ENCODE measurements at places on chromosomes 1 and 21.

DNA sequence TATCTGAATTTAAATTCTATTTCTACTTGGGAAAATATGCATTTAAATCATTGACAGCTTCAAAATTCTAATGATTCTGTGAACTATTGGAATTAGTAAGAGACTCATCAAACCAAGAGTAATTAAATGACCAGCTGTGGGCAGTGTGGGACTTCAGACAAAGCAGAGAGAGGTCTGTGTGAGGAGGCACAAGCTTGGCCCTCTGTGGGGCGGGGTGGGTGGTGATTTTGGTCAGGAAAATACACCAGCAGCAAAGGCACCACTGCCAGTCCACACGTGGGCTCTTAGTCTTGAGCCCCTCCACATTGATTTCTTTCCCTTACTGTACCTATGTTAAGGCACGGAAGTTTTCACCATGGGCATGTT lies 39.2 kb upstream of the RAB4A start:
- no peak for DNase-seq

DNA sequence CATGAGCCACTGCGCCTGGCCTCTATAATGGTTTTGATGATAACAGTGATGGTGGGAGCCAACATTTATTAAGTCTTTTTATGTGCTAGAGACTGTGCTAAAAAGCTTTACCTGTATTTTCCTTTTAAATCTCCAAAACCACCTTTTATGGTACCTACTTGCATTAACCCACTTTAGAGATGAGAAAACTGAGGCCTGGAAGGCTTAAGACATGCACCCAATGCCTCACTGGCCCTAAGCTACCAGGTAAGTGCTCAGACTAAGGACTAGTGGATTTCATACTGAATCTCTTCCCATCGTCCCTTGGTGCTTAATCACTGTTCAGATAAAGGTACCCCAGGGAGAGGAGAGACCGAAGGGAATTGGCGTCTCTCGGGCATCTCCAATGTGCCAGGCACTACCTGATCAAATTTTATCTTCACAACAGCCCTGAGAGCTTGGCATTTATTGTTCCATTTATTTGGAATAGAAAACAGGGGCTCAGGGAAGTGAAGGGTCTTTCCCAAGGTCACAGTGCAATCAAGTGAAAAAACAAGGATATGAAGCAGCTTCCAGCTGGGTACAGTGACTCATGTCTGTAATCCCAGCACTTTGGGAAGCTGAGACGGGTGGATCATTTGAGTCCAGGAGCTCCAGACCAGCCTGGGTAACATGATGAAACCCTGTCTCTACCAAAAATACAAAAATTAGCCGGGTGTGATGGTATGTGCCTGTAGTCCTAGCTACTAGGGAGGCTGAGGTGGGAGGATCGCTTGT lies 84.2 kb downstream of the LACTBL1 start:
- DNase-seq: no peak

DNA sequence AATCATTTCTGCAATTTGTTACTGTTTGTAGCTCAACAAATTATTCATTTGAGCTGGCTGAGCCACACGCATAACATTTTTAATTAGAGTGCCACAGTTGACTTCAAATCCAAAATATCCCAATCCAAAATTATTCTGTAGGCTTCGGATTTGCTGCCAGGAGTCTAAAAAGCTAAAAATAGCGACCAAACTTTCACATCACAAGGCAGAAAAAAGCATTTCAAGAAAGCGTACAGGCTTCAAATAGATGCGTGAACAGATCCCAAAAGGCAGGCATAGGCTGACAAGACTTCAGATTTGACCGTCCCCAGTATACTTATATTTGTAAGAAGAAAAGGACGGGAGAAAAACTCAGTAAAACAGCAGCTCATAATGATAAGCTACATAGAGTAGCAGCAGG lies 24.3 kb upstream of the TIAM1 start:
- no peak for DNase-seq

GRCh38 chr1:12620488-12620865 lies 2.5 kb upstream of the DHRS3 start:
- DNase-seq: no peak

- no peak for DNase-seq
These were observed 2.0 kb downstream of the FCRL6 start for GRCh38 chr1:159803956-159804689.

DNA sequence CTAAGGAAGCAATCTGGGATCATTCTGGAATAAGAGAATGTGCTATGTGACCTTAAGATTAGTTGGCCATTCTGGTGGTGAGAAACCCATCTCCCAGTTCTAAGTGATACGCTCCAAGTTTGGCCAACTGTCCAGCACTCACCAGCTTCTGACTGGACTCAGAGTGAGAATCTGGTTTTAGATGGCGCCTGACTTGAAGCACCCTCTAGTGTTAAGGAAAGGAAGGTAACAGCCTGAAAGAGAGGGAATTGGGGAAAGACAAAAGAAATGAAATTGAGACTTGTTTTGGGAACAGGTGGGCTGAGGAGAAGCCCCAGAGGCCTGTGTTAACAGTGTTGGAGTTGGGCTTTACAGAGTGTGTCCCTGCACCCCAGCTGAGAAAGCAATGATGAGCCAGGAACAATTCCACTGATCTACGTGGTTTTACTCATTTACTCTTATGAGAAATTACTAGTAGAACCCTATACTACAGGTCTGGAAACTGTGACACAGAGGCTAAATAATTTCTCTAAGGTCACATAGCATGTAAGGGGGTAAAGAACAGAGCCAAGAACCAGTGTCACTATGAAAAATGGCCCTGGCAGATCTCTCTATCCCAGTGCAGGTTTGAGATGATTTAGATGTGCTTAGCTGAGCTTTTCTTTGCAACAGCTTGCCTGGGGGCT lies 9.3 kb upstream of the FCAMR start:
- DNase-seq: no peak

DNA sequence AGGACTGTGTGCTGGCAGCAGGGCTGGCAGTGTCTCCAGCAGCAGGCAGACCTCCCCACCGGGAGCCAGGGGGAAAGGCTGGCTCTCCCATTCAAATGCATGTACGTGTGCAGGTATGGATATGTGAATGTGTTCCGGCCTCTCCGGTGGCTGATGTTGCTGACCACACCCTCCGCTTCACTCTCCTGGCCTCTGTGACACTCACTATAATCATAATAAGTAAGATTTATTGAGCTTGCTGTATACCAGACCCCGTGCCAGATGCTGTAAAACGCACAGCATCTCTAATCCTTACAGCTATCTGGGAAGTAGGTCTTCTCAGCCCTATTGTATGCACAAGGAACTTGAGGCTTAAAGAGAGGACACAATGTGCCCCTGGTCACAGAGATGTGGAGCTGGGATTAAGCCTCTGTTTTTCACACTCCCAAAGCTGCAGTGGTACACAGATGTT lies 20.5 kb upstream of the ARTN start:
- DNase-seq: peak; percentile 28

GRCh38 chr1:112808861-112809684 lies 93.9 kb upstream of the PPM1J start:
- DNase-seq: peak; percentile 64

DNA sequence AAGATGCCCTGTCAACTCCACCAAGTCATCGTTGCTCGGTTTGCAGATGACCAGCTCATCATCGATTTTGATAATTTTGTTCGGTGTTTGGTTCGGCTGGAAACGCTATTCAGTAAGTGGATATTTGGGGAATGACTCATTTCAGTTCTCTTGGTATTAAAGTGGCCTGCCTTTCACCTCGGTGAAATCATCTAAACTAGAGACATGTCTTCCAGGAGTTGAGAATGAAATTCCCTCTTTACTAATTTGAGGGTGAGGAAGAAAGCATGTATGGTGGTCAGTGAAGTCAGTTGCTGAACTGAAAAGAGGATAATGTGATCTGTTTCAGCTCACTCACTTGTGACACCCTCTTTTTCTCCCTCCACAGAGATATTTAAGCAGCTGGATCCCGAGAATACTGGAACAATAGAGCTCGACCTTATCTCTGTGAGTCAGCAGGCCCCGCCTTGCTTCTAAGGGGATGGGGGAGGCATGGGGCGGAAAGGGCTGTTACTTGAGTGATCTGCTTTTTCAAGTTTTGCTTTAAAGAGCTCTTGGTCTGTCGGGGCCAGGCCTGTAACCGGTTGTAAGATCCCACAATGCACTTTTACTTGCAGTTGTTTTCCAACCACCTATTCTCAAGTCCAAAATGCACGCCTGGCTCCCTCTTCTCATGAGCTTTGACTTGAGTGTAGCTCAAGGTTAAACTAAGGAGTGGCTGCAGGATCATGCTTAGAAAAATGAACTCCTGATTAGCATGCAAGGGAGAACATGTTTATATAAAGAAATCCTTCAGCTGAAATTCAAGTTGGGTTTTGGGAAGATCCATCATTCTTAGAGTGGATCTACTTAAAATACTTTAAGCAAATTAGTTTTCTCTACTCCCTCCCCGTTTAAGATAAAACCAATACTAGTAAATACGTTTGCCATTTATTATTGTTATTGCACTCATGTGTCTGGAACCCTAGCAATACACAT lies 59.8 kb downstream of the CAPN2 start:
- no peak for DNase-seq

GRCh38 chr1:33712186-33712585 lies 151.7 kb upstream of the HMGB4 start:
- DNase-seq: no peak

- no peak for DNase-seq
These were observed 1.0 kb upstream of the EXO1 start for GRCh38 chr1:241846862-241847539.

- no peak for DNase-seq
These were observed 73.6 kb upstream of the COG2 start for GRCh38 chr1:230568676-230569075.

- peak; percentile 70 for DNase-seq
These were observed 498.1 kb downstream of the LMO4 start for GRCh38 chr1:87826681-87827251.

GRCh38 chr1:76832521-76832920 lies 34.8 kb upstream of the ST6GALNAC5 start:
- DNase-seq: no peak

GRCh38 chr1:162904579-162904978 lies 43.6 kb upstream of the CCDC190 start:
- DNase-seq: no peak

DNA sequence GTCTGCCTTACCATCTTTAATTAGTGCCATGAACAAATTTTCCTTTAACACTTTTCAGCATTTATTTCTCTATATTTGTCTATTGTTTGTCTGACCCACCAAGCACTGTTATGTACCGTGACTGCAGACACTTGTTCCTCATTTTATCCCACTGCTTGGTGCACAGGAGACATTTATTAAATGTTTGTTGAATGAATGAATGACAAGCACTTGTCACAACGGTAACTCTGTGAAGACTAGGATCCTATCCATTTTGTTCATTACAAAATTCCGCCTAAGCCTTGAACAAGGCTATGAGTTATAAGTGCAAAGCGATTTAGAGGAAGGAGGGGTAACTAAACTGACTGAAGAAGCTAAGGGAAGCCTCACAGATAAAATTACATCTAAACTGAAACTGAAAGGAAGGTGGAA lies 379 bp upstream of the STRIP1 start:
- DNase-seq: no peak

- DNase-seq: no peak
These were observed 22.4 kb upstream of the CCDC27 start for GRCh38 chr1:3729594-3730542.

GRCh38 chr1:51133045-51133444 lies 31.0 kb downstream of the C1orf185 start:
- no peak for DNase-seq

GRCh38 chr1:24413350-24414163 lies at the start of gene STPG1:
Gene STPG1, minus strand, starts transcription at chr1:24413782. Its CDS starts 12,394 bp downstream, at chr1:24401388.
- DNase-seq: peak; percentile 70

GRCh38 chr1:182580736-182581135 lies 8.3 kb downstream of the RNASEL start:
- no peak for DNase-seq

DNA sequence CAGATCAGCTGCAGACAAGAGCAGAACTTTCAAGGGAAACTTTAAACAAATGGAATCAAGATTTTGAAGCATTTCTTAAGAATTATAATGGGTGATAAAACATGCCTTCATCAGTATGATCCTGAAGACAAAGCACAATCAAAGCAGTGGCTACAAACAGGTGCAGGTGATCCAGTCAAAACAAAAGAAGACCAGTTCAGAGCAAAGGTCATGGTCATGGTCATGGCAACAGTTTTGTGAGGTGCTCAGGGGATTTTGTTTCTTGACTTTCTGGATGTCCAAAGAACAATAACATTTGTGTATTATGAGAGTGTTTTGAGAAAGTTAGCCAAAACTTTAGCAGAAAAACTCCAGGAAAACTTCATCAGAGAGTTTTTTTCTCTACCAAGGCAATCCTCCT lies 681.7 kb upstream of the PTBP2 start:
- no peak for DNase-seq

- DNase-seq: no peak
These were observed 76.3 kb downstream of the OBSCN start for GRCh38 chr1:228284148-228284495.

DNA sequence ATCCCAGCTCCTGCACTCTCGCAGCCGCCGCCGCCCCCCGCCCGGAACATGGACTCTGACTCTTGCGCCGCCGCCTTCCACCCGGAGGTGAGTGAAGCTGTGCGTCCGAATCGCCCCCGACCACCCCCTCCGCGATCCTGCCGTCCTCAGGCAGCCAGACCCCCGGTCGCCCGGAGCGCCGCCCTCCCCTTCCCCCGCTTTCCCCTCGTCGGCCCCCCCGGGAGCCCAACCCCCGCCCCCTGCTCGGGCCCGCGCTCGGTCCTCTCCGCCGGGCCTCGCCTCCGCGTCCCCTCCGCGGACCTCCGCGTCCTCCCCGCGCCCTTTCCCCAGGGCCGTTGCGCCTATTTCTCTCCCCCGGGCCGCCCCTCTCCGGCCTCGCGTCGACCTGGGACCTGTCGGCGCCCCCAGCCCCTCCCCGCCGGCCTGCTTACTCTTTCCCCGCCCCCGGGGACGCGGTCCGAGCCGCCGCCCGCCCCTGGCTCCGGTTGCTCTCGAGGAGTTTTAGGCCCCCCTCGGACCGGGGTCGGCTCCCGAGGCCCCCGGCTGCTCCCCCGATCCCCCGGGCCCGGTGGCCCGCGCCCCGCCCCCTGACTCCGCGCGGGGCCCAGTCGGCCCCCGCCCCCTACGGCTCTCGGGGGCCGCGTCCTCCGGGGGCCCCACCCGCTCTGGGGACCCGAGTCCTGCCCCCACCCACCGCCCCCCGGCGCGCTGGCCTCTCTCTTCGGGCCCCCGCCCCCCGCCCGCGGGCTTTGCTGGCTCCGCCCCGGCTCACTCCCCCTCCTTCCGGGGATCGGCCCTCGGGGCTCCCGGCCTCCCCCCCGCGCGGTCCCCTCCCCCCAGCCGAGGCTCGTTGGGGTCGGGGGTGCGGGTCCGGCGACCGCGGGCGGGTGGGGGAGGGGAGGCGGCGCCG lies 743 bp downstream of the PHF13 start:
- peak; percentile 79 for DNase-seq

GRCh38 chr1:234699795-234700665 lies 90.1 kb upstream of the IRF2BP2 start:
- DNase-seq: no peak

GRCh38 chr1:23646091-23646490 lies 45.5 kb upstream of the RPL11 start:
- no peak for DNase-seq

DNA sequence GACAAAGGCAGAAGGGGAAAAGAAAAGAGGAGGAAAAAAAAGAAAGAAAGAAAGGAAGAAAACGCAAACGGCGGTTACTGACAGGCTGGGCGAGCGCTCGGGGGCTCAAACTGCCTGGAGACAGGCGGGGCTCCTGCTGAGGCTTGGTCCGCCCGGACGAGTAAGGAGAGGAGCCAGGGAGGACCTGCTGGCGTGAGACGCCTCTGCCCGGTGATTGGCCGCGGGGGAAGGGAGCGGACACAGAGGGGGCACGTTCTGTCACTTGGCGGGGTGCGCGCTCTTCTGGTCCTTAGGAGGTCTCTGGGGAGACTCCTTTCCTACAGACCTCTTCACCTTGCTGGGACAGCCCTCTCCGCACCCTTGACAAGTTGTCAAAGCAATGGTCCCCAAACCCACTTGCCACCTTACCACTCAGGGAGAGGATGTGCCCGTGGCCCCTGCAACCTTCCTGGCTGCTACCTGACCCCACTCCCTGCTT lies 791 bp upstream of the PIK3R3 start:
- no peak for DNase-seq
